Smooth muscle cell of bladder (primary cell): ENCODE measurements at places on chromosomes 2 and 18. TPM values are rescaled to one million over a fixed set of nuclear protein-coding genes. Genes with fewer than 3 reads are reported as not detected.

GREB1L gene
- 0.09 TPM in 1 of 2 replicates, not detected in the other for total RNA-seq

OSBPL1A gene
- 43.5 and 45.5 TPM in 2 replicates for total RNA-seq

ECEL1 gene
- not detected in 2 replicates for total RNA-seq

VIT gene
- 2.0 and 3.1 TPM in 2 replicates for total RNA-seq

EMX1 gene
- not detected in 2 replicates for total RNA-seq

CHST9 gene
- total RNA-seq: not detected in 2 replicates

DSG1 gene
- not detected in 2 replicates for total RNA-seq

MYOM1 gene
- 1.3 and 2.5 TPM in 2 replicates for total RNA-seq

ITGB6 gene
- total RNA-seq: not detected in 2 replicates

USP40 gene
- total RNA-seq: 38.1 TPM in 2 replicates

CYP27C1 gene
- 0.18 and 0.28 TPM in 2 replicates for total RNA-seq

CCL20 gene
- 0.28 TPM in 1 of 2 replicates, not detected in the other for total RNA-seq

PPM1G gene
- 63.6 and 67.7 TPM in 2 replicates for total RNA-seq

PSMA8 gene
- total RNA-seq: not detected in 2 replicates

DCC gene
- not detected in 2 replicates for total RNA-seq

MYL1 gene
- not detected in 2 replicates for total RNA-seq

GALR1 gene
- total RNA-seq: not detected in 2 replicates

LIMS4 gene
- 1.1 TPM in 2 replicates for total RNA-seq
